ENCODE measurements at places on chromosomes 2 and 18.

- no peak for DNase-seq
Observed at GRCh38 chr2:97760480-97761049, 47.2 kb downstream of the ZAP70 start.

DNA sequence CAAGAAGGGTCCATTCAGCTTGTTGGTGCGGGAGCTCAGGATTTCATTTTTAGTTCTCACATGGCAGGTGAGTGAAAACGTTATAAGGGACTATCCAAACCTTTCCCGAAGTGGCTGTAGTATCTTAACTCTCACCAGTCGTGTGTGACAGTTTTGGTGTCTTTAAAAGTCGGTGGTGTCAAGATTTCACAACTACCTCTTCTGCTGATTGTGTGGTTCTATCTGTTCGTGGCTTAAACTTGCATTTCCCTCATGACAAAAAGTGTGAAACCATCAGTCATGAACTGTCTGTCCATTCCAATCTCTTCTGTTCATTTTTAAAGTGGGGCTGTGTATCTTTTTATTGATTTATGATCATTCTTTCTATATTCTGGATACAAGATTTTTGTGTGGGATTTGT, 3.8 kb upstream of the AQP12B start:
- no peak for DNase-seq

DNA sequence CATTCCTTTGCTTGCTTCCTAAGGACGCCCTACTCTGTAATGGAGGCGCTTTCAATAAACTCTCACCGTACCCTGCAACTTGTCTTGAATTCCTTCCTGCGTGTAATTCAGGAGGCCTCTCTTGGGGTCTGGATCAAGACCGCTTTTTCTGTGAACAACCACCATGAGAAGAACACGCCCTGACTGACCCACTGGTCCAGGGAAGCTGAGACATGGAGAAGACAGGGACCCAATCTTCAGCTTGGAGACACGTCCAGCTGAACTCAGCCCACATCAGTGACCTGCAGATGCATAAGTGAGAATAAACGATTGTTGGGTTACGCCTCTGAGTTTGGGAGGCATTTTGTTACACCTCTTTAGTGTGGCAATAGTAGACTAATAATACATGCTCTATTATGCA, 7.8 kb upstream of the NARS1 start:
- DNase-seq, result no peak

- no peak for DNase-seq
Observed at GRCh38 chr2:176147210-176147799, 4.0 kb upstream of the HOXD4 start.

- DNase-seq, result no peak
Observed at GRCh38 chr2:11038641-11039040, 116.6 kb upstream of the SLC66A3 start.

DNA sequence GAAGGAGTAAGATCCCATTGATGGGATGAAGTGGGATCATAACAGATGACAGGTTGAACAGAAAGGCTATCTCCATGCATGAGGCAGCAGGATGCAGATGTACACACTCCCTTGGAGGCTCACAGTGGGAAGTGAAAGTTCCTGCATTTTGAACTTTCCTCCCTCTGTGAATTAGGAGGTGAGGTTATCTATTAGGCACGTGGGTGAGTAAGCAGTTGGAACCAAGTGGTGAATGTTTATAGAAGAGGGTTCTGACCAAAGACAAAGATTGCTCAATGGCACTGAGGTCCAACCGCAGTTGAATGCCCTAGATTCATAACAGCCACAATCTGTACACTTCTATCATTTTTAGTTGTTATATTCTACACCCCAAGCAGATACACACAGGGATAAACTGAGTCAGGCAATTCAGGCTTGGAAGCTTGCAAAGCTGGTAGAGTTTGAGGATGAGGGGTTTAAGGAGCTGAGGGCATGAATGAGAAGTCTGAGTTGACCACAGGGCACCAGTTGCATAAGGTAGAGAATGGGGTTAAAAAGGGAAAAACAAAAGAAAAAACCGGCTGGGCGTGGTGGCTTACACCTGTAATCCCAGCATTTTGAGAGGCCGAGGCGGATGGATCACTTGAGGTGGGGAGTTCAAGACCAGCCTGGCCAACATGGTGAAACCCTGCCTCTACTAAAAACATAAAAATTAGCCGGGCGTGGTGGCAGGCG, 7.1 kb upstream of the KCMF1 start:
- no peak for DNase-seq

DNA sequence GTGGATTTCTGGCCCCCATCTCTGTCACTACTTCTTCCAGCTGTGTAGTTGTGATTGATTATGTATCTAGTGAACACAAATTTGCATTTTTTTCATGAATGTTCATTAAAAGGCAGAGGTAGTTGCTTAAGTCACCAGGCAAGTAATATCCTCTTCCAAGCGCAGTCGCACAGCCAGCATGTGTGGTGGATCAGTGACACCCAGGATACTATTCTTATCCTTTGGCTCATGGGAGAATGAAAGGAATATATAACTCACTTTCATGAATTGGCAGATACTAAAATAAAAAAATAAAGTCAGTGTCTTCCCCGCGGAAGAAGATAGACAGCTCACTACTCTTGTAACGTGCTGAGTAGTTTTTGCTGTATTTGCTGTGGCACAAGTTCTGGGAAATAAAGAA, 387.8 kb downstream of the CDH7 start:
- no peak for DNase-seq

GRCh38 chr2:12750166-12750905, 33.6 kb downstream of the TRIB2 start:
- DNase-seq, result no peak

GRCh38 chr2:25512707-25513106, 160.7 kb downstream of the DTNB start:
- no peak for DNase-seq

GRCh38 chr2:14053105-14053504, 579.4 kb upstream of the LRATD1 start:
- no peak for DNase-seq

DNA sequence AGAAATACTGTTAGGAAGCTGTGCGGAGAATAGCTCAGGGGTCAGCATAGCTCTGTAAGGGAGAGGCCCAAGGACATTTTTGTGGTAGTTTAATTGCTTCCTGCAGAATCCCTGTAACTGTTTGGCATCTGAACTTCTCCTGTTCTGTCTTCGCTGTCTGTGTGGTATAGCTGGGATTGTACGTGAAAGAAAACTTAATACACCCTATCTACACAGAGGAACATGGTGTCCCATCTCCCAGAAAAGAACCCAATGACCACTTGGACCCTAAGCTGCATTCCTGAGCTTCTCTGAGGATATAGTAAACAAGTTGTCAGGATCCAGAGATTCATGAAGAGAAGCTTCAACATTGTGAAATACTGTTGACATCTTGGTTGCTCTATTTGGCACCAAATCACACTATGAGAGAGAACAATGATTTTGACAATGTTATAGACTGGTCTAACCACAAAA, 81.3 kb downstream of the CDC42EP3 start:
- DNase-seq, result no peak

Data from stimulated activated CD4-positive, alpha-beta T cell treated with anti-CD3 and anti-CD28 coated beads, TNF-alpha, amount 100 ng/mL, for 24 hours (primary cell).